Hindlimb muscle (tissue), 1 donor: ENCODE measurements at places on chromosomes 7 and 10. TPM values are rescaled to one million over a fixed set of nuclear protein-coding genes. Genes with fewer than 3 reads are reported as not detected.

The SLC26A3 gene
- not detected for polyA plus RNA-seq

The VAX1 gene
- polyA plus RNA-seq = not detected

The CPXM2 gene
- polyA plus RNA-seq = 0.97 TPM

The EPDR1 gene
- polyA plus RNA-seq = 102 TPM

The TET1 gene
- polyA plus RNA-seq = 10.8 TPM

The RABGEF1 gene
- 21.9 TPM for polyA plus RNA-seq

The ANKRD7 gene
- 0.45 TPM for polyA plus RNA-seq

- no peak for DNase-seq
These were observed 36.8 kb downstream of the SRI start for GRCh38 chr7:88183051-88183450.

GRCh38 chr7:46468753-46469356 is 547.8 kb upstream of the IGFBP3 start:
- no peak for DNase-seq

DNA sequence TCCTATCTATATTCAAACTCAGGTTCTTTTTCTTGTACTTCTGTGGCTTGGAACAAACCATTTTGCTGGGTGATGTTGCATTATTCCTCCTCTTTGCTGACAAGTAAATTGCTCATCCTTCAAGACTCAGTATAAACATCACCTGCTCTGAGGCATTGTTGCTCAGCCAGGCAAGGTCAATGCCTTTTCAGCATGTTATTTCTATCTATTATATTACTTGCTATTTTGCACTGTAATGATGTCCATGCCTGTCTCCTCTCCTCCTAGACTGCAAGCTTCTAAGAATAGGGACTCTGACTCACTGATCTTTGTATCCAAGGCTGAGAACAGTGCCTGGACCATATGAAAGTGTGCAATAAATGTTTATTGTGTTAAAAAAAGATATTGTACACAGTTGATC is 293.8 kb downstream of the RNLS start:
- DNase-seq = no peak

- DNase-seq = no peak
These were observed 18.4 kb downstream of the C7orf57 start for GRCh38 chr7:48053736-48054135.

- no peak for DNase-seq
These were observed 92.1 kb downstream of the HIP1 start for GRCh38 chr7:75646571-75647102.

GRCh38 chr10:86968994-86969355 is 693 bp downstream of the ADIRF start:
- no peak for DNase-seq

- no peak for DNase-seq
These were observed 67.8 kb upstream of the NXPH1 start for GRCh38 chr7:8365499-8366110.
